ENCODE measurements at places on chromosomes 11 and 22.

GRCh38 chr11:134532921-134533421 is 120.9 kb upstream of the B3GAT1 start:
- DNase-seq, result no peak

GRCh38 chr11:107785401-107785800 is 73.2 kb downstream of the SLC35F2 start:
- no peak for DNase-seq

- DNase-seq, result no peak
These were observed 151.9 kb downstream of the CACNA1I start for GRCh38 chr22:39722501-39722900.

DNA sequence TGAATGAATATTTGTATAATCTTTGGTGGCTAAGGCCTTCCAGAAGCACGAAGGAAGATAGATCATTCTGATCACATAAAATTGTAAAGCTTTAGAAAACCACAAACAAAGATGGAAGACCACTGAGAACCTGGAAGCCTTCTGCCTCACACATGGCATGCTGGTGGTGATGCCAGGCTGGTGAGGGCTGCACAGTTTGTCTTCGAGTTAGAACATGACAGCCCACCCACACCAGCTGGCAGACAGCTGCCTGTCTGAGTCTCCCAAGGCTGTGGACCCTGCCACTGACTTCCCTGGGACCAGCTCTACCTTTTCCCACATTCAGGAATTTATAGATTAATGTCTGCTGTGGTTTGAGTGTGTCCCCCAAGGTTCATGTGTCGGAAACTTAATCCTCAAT is 48.8 kb upstream of the B3GAT1 start:
- no peak for DNase-seq

- DNase-seq, result no peak
These were observed 17.4 kb upstream of the NAP1L4 start for GRCh38 chr11:3009481-3009880.
